ENCODE measurements at places on chromosomes 3 and 15.

GRCh38 chr3:139670196-139670595 lies 7.6 kb downstream of the NMNAT3 start:
- no peak for DNase-seq

DNA sequence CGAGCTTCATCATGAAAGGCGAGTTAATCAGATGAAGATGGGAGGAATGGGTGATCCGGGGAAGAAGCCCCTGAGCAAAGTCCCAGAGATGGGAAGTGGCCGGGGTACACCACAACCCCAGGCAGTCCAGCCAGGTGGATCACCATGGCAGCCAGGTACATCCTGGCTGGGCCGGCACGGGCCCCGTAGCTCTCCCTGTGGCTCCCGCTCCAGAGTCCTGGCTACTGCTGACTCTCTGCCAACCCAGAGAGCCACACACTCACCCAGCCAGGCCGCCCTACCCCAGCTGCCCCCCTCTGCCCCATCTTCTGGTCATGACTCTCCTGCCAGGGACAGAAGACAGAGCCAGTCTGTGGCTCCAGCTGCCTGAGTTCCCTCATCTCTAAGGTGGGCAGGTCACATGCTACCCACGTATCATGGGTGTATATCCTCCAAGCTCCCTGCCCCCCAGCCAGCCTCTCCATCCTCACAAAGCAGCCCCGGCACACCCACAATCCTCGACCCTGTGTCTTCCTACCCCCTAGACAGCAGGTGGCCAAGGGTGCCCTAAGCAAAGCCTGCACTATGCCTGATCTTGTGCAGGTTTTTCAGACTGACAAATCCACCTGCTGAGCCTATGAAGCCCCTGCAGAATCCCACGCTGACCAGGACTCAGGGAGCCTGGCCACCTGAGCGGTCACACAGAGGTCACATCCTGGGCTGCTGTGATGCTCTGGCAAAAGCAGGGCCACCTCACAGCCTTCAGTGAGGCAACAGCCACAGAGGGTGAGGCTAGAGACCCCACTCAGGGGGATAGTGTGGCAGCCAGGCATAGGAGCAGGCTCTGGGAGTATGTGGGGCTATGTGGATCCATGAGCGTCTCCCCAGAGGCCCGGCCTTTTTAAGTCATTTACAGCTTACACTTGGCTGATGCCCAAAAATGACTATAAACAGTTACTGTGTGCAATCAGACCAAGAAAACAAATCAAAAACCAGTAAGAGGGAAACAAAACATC lies 13.2 kb downstream of the XXYLT1 start:
- no peak for DNase-seq

DNA sequence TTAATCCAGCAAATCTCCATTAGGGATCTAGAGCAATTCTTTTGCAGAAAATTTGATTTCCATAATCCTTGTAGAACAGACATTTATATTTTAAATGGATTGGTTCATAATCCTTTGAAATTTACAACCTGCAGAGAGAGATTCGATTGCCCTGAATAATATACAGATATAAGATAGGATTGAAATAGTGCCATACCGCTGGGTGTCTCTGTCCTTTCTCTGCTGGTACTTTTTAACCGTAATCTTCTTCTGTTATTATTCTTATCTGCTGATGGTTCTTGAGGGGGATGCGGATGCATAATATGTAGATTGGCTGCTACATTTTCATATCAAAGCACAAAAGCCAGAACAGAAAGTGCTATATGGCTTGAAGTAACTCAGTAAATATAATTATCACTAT lies 182.2 kb downstream of the CFAP20DC start:
- DNase-seq: no peak

GRCh38 chr3:146152834-146153233 lies 8.2 kb downstream of the PLOD2 start:
- no peak for DNase-seq

GRCh38 chr3:127162947-127163645 lies 29.8 kb upstream of the PRR23E start:
- no peak for DNase-seq

- DNase-seq: peak; percentile 15
Measured at GRCh38 chr3:30894521-30895251, at the start of gene GADL1. Gene GADL1, minus strand, starts transcription at chr3:30894661. Its CDS starts 47 bp downstream, at chr3:30894614.

- no peak for DNase-seq
Measured at GRCh38 chr15:36831904-36832287, 252.5 kb downstream of the CDIN1 start.

DNA sequence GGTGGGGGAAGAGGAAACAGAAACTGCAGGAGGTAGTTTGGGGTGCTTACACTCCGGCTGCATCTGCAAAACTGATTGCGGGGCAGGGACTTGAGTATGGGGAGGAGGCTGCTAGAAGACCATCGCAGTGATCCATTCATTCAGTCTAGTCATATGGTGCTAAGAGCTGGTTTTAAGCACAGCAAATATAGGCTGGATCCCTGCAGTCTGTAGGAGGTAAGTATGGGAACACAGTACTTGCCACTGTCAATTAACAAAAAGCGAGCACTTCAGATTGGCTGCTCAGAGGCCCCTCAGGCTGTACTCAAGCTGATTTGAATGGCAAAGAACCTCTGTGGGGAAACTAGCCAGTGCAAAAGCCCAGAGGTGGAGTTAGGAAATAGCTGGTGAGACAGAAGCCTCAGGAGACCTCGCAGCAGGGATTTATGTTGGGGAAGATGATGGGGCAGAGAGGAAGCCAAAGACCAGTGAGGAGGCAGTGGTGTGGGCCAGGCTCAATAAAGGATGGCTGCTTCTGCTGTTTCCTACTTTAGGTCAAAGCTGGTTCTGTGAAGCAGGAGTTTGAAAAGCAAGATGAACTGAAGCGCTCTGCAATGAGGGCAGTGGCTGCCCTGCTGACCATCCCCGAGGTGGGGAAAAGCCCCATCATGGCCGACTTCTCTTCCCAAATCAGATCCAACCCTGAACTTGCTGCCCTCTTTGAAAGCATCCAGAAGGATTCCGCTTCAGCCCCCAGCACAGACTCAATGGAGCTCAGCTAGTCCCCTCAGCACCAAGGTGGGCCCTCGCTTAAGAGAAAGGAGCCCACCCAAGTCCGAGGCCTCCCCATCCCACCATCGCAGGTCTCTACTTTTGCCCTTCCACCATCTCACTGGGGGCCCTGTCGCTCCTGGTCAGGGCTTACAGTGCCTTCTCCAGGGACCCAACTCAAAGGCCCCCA lies 7.9 kb downstream of the RPL32 start:
- no peak for DNase-seq

- no peak for DNase-seq
Measured at GRCh38 chr15:98938105-98938417, 69.5 kb downstream of the PGPEP1L start.

GRCh38 chr3:185216607-185216958 lies 37.3 kb downstream of the EHHADH start:
- DNase-seq: no peak

- DNase-seq: no peak
Measured at GRCh38 chr15:41336549-41336948, 3.9 kb downstream of the NUSAP1 start.

- no peak for DNase-seq
Measured at GRCh38 chr15:63986185-63986680, 60.1 kb downstream of the DAPK2 start.

DNA sequence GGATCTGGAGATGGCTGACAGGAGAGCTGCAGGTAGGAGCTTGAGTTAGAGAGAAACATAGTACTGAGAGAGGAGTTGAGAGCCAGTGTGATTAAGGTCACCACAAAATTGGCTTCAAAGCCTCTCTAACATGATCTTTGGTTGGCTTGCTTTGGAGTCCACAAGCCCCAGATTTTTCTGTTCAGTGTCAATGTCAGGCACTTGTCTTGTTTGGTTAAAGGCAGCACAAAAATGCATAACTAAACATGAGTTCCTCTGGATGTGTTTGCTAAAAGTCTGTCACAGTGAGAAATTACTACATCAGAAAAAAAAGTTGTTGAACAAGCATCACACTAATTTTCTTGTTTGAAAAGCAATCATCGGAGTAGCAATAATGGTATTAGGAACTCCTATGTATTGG lies 440.5 kb downstream of the NTRK3 start:
- no peak for DNase-seq

GRCh38 chr3:11548721-11549131 lies 95.0 kb downstream of the VGLL4 start:
- no peak for DNase-seq

- no peak for DNase-seq
Measured at GRCh38 chr3:153911116-153911515, 210.1 kb upstream of the ARHGEF26 start.

DNA sequence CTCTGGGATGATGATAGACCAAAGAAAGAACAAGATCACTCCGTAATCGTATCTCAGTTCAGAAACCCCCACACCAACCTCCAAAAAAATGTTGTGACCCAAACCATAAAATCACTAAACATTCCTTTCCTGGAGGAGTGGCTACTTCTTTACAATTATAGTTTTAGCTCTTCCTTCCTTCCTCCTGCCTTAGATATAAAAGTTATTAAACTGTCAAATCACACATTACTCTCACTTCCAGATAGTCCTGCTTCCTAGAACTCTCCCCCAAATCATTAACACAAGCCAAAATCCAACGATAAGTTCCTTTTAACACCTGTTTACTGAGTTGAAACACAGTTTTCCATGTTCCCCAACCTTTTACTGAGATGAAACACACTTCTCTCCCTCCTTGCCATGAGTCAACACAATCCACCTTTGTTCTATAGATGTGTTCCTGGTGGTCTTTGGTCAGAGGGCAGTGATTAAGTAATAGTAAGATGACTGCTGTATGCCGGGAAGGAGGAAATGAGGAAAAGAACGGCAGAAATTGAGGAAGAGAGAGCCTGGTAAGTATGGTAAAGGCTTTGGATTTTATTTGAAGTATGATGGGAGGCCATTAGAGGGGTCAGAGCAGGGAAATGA lies 8.3 kb upstream of the CRYGS start:
- no peak for DNase-seq

DNA sequence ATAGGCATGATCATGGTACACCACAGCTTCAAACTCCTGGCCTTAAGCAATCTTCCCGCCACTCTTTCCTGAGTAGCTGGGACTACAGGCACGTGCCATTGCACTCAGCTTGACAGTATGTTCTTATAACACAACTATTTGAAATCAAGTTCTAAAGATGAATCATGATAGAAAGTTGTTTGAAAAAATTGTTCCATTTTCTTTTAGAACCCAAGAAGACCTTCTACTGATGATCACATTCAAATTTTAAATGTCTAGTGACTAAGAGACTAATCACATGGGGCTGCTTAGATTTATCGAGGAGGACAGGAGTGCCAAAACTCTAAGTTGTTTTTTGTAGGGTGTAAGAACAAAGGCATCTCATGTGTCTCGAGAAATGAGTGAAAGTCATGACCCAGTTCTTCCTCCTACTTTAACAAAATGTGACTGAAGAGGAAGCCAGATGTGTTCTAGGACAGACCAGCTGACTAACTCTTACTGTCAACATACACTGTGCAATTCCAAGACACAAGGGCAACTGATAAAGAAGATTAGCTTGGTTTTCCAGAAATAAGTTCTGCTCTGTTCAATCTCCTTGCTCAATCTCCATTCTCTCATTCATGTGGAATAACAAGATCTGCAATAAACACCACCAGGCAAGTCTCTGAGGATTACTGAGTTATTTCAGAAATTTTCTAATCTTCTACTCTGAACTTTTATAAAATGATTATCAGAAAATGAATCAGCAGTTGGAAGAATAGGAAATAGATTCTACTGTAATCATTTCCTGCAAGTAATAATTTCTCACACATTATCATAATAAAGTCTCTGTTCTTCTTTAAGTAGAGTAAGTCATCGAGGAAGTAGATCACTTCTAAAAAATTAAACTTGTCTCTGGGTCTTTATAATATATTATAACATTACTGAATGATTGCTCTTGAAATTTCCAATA lies 122.6 kb upstream of the CCNL1 start:
- DNase-seq: no peak

GRCh38 chr3:76859596-76859995 lies 180.3 kb upstream of the ROBO2 start:
- DNase-seq: no peak

GRCh38 chr3:111315930-111316587 lies 225.9 kb upstream of the CD96 start:
- DNase-seq: no peak

DNA sequence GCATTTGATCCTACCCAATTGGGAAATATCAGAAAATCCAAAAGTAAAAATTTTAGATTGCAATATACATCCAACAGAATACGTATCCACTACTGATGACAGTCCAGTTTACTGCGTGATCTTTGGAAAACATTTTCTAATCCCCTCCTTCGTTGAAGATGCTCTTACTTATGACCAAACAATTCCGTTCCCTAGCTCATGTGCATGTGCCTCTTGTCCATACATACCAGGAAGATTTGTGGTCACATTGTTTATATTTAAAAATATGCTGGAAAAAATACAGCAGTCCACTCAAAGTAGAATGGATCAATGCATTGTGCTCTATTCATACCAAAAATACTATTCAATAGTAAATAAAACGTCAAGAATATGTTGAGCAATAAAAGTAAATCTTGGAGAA lies 135.3 kb downstream of the CHL1 start:
- no peak for DNase-seq

- peak; percentile 41 for DNase-seq
Measured at GRCh38 chr3:172522871-172523818, at the start of gene TNFSF10. Gene TNFSF10, minus strand, starts transcription at chr3:172523430. Its CDS starts 46 bp downstream, at chr3:172523384.

GRCh38 chr3:190646996-190647395 lies 133.1 kb downstream of the IL1RAP start:
- DNase-seq: no peak

GRCh38 chr15:67181221-67181639 lies 73.2 kb downstream of the AAGAB start:
- DNase-seq: no peak

- DNase-seq: no peak
Measured at GRCh38 chr3:175526191-175526590, 667.1 kb downstream of the NAALADL2 start.

- DNase-seq: no peak
Measured at GRCh38 chr15:69305204-69305931, 6.7 kb downstream of the PAQR5 start.

DNA sequence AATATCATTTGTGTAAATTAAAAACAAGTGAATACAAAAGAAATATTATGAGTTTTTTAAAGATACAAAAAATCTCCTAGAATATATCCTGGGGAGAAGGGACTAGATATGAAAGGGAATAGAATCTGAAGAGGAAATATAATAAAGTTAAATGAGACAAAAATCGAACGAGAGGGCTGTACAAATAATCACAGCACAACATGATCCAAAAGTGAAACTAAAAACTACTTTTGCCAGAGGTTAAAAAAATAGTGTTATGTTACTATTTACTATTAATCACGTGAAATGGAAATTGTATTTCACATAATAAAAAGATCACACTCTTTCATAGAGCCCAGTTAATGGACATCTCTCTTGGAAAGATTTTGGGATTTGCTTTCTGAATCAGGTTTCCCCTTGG lies 28.6 kb downstream of the CGGBP1 start:
- no peak for DNase-seq

GRCh38 chr3:113258361-113258760 lies 47.0 kb downstream of the BOC start:
- no peak for DNase-seq

GRCh38 chr3:183100376-183100775 lies 1.1 kb upstream of the MCCC1 start:
- DNase-seq: no peak

GRCh38 chr3:81838457-81838856 lies 77.0 kb upstream of the GBE1 start:
- DNase-seq: no peak

GRCh38 chr3:115245438-115245837 lies 98.3 kb upstream of the ZBTB20 start:
- DNase-seq: no peak

GRCh38 chr3:69425249-69425648 lies 39.4 kb upstream of the FRMD4B start:
- peak; percentile 19 for DNase-seq

GRCh38 chr3:188256758-188257157 lies 102.8 kb downstream of the LPP start:
- no peak for DNase-seq
